Effector CD4-positive, alpha-beta T cell (primary cell): ENCODE measurements at places on chromosomes 6 and 20.

GRCh38 chr20:36478137-36478905 lies 63.0 kb upstream of the MYL9 start:
- DNase-seq, result no peak

DNA sequence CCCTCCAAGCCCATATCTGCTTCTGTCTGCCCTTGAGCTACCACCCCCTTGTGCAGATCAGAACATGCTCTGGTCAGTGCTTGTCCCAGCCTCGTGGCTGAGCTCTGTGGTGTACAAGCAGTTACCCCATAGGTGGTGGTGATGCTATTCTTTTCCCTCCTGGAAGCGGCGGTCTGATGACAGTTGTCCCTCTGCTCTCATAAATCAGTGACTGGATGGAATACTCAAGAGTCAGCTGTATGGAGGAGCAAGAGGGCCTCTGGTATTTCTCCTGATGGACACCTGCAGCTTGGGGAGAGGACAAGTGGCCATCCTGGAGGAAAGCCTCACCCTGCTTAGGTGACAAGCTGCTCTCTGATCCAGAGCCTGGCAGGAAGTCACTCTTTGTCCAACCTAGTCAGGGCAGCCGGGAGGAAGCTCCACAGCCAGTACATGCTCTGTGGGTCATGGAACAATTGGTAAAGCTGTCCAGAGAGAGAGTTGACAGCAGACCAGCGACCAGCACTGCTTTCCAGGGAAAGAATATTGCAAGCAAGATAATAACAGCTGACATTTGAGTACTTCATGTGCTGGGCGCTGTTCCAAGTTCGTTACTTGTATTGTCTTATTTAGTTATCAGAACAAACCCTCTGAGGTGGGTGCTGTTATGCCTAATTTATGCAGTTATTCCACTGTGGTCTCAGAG lies 47.1 kb downstream of the SCAND1 start:
- no peak for DNase-seq

GRCh38 chr6:24205020-24205492 lies 79.0 kb downstream of the NRSN1 start:
- no peak for DNase-seq

DNA sequence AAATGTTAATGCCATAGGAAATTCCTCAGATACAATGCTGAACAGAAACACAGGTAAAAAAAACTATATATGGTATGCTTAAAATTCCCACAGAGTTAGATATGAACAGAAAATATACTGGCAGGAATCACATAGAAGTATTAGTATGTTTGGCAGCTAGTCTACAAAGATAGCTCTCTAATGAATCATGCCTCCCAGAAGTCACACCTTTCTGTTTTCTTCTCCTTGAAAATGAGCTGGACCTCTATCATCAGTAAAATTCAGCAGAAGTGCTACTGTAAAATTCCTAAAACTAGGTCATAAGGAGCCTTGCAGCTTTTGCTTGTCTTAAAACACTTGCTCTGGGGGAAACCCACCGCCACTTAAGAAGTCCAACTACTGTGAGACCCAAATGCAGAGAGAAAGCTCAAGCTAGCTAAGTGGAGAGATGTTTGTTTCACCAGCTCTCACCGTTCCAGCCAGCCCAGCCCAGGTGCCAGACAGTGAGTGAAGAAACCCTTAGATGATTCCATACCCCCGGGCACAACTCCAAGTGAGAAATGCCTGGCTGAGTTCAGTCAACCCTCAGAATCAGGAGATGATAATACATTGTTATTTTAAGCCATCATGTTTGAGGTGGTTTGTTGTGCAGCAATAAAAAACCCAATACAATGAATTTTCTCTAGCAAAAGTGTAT lies 43.0 kb downstream of the TSPYL4 start:
- DNase-seq, result no peak

- DNase-seq, result no peak
Observed at GRCh38 chr20:17636523-17637412, 45.3 kb downstream of the RRBP1 start.
